Kidney tubule cell (primary cell): ENCODE measurements at places on chromosomes 1 and 21.

DNA sequence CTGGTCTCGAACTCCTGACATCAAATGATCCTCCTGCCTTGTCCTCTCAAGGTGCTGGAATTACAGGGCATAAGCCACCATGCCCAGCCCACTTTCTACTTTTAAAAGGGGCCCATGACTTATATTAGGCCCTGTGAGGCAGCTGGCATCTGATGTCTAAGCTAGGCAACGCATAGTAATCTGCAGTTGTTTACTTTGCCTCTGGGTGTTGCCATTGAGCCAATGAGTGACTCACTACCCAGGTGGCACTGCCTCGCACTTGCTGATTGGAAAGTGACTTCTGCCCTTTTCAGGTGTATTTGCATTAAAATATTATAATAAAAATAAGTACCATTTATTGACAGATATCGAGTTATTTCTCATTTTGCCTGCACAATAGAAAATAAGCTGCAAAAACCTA lies 84.9 kb downstream of the KIF14 start:
- DNase-seq, result peak; percentile 69

DNA sequence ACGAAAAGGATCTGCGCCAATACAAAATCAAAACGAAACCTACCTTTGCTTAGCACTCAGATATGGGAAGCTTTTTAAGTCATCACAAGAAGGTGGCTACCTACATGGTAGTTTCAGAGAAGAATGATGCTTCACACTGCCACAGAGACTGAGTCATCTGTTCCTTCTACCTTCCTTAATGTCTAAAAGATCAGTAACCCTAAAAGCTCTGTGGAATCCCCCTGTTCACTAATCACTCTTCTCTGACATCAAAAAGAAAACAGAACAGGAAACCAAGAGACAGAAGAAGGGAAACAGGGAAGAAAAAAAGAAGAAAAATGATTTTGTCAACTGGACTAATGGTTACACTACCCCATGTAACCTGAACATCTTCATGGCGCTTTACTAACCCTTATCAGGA lies 177.2 kb downstream of the SMYD3 start:
- DNase-seq, result peak; percentile 59

DNA sequence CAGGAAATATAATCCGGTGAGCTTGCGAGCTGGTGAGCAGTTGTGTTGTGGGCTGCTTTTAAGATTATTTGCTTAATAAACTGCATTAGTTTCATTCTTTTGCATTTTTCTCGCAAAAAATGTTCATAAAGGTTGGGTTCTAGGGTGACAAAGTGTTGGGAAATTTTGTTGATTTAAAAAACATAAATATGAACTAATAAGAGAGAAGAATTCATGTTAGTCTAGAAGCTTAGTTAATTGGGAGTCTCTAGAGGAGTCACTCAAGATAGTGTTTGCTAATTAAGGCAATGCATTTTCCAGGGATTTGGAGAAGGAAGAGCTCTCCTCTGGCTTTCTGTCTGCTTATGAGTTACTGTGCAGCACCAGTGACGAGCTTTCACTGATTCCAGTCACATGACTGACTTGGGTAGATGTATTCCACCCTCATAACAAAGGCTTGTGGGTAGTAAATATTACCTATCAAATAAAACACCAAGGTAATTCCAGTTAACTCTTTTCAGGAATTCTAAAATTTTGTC lies 417.0 kb downstream of the PTBP2 start:
- DNase-seq, result no peak

GRCh38 chr1:116234429-116234828 lies 123.2 kb downstream of the MAB21L3 start:
- DNase-seq, result no peak

DNA sequence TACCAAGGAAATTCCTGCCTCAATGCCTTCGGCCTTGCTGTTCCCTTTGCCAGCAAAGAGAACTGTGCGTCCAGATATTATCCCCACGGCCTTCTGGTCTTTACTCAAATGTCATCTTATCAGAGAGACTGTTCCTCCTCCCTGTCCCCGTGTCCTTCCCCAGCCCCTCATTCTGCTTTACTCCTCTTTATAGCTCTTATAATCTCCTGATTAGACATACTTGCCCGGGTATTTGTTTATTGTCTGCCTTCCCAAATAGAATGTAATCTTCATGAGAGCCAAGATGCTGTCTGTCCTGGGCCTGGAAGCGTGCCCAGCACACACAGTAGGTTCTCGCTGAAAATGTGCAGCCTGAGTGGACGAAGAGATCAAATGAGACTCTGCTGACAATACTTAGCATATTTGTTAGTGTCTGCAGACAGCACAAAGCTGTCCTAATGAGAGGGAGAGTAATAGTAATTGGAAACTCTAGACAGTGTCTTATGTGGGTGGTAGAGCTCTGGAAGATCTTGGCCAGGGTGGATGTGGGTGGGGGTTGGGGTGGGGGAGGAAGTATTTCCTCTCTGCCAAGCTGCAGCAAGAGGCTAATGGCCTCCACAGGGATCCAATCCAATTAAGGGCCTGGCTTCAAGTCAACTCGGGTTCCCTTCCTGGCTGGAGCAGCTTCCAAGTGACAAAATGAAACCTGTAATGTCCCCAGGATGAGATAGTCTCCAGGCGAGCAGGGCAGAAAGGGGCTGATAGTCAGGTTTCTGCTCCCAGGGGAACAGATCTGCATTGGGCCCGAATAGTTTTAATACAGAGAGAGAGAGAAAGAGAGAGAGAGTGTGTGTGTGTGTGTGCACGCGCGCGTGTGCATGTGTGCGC lies 9.5 kb upstream of the CLIC4 start:
- no peak for DNase-seq

GRCh38 chr1:62726011-62726442 lies 37.8 kb upstream of the DOCK7 start:
- DNase-seq, result no peak

GRCh38 chr1:51897699-51898031 lies 19.1 kb upstream of the NRDC start:
- DNase-seq, result peak; percentile 91

DNA sequence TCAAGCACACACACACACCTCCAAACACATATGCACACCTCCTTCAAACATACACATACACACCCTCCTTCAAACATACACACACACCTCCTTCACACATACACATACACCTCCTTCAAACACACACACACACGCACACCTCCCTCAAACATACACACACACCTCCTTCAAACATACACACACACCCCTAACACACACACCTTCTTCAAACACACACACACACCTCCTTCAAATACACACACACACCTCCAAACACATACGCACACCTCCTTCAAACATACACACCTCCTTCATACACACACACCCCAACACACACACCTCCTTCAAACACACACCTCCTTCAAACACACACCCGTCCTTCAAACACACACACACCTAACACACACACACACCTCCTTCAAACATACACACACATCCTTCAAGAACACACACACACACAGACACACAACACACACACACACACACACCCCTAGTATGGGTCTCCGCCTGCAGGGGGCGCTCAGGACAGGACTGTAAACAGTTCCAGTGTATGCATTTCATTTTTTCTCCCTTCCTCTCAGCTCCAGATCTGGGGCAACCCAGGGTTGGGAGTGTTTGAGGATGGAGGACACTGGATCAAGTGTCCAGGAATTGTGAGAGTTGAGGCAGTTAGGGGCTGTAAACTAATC lies 12.1 kb downstream of the LGR6 start:
- DNase-seq, result no peak

- peak; percentile 78 for DNase-seq
Measured at GRCh38 chr1:27001570-27002360, 8.3 kb downstream of the TRNP1 start.

- DNase-seq, result no peak
Measured at GRCh38 chr1:40742363-40743061, 41.1 kb upstream of the KCNQ4 start.

GRCh38 chr1:64487061-64487460 lies 17.1 kb downstream of the CACHD1 start:
- DNase-seq, result no peak

DNA sequence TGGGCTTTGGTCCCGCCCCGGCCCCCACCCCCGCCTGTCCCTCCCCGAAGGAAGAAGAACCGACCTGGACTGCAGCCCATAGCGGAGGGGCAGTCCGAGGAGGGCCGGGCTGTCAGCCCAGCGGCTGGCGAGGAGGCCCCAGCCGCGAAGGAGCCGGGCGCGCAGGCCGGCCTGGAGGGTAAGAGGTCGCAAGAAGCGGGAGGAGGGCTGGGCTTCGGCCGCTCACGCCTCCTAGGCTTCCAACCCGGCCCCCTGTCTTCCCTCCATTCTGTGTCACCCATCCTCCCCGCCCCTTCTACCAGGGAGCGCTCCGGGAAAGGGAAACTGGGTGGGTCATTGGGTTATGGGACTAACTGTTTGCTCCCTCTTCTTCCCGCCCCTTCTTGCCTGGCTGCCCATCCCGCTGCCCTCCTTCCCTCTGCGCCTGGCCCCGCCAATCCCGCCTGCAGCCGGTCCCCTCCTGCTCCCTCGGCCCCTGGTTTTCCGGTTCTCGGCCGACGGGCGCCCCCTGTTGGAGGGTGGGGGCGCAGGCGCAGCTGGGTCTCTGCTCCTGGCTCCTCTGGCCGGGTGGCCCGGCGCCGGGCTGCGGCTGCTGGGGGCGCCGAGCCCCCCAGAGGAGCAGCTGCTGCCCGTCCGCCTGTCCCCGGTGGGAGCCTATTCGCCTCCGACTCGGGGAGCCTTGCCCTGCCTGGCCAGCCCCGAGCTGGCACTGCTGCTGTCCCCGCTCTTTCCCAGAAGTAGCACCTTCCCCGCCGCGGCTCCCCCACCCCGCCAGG lies 2.4 kb downstream of the RUSC1 start:
- DNase-seq, result peak; percentile 96

- DNase-seq, result no peak
Measured at GRCh38 chr1:190578017-190578416, 100.4 kb upstream of the BRINP3 start.

DNA sequence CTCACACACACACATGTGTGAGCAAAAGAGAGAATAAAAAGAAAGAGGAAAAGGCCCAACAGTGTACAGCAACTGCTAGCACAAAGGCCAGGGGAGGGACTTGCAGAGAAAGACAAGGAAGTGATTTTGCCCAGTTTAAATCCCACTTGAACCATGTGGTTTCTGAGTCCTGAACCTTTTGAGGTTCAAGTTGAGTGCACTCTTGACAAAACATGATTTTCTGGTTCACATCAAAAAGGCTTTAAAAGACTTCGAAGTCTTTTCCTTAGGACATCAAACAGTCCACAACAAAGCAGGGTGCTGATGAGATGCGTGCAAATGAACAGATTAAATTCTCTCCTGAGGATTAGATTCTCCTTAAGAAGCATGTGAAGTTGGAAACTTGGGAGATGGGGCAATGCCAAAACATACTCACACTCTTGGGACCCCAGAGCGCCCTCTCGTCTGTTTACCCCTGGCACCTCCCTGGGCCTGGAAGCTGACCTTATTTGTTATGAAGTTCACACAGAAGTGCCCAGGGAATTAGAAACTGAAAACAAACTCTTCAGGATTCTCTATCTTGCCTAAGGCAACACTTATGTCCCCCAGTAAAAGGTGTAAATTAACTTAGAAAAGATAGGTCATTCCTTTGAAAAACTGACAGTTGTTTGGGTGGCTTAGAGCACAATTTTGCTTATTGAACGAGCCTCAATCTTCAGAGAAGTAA lies 31.5 kb downstream of the RNF220 start:
- DNase-seq, result no peak

GRCh38 chr1:238985312-238985711 lies 401.1 kb upstream of the CHRM3 start:
- DNase-seq, result no peak
